ENCODE measurements at places on chromosomes 12 and 14.

DNA sequence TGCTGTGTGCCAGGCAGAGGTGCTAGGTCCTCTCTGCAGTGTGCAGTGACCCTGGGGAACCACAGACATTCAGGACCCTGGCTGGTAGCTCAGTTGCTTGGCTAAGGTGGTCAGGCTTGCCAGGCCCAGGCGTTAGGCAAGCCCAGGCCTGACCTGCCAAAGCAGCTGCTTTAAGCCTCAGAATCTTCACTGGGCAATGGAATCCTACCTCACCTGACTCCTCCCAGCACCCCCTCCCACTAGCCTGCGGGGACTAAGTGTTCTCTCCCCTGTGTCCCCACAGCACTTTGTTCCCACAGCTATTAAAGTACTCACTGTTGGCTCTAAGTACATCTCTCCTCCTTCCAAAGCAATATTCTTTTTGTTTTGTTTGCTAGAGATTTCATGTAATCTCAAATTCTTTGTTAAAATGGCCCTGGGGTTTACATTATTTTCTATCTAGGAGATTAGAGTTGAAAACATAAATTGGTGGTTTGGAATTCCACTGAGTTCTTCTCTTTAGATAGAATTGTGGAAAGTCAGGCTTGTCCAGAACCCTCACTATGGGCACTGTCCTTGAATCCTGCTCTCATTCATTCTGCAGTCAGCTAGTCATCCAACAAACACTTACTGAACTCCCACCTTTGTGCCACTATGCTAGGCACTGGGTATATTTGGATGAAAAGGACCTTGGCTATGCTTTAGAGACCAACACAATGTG is 44.4 kb downstream of the DGLUCY start:
- no peak for DNase-seq

DNA sequence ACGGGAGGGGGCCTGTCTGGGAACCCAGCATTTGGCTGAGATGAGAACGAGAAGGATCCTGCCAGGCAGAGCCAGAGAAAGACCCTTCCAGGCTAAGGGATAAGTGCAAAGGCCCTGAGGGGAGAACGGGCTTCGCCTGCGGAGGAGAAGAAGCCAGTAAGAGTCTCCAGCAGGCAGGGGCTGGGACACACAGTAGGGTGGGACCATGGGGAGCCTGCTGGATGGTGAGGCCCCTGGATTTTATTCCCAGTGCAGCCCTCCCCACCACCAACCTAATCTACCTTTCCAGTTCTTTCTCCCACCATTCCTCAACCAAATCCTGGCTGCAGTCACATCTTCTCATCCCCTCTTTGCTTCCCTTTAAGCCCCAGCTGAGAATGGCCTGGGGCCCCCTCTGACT is 12.6 kb downstream of the RAPGEF3 start:
- no peak for DNase-seq

GRCh38 chr14:104521816-104522745 is 57.5 kb upstream of the C14orf180 start:
- DNase-seq: no peak

DNA sequence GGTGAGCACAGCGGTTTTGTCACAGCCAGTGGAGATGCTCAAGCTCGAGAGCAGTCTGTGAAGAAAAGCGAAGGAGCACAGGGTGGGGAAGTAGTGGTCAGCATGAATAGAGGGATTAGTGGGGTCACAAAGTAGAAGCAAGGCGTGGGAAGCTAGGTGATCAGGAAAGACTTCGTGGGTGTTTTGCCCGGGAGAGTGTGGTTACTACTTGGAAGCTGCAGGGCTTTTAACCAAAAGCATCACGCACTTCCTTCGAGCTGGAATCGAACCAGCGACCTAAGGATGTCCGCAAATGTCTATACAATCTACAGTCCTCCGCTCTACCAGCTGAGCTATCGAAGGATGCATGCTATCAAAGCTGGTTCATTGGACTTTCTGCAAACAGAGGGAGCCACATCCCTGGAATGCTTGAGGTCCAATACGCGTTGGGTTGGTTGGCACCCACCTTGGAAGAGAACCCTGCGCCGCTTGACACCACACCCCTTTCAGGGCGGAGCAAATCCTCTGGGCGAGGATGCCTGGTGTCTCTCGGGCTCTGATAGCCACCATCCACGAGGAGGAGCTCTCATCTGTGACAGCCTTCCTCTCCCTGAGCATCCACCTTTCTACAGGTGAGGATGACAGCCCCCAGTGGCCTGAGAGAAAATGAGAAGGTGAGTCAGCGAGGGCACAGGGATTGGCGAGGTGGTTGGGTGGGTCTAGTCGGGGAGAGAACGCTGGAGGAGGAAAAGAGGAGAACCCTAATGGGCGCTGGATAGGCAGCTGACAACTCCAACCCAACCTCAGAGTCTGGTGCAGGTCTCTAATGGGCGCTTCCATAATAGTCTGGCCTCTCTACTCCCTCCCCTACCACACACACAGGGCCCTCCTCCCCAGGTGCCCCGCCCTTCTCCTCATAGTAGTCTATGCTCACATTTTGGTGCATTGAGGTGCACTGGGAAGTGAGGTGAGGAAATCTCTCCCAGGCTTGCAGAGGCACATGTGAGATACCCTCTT is 16.0 kb upstream of the OR6S1 start:
- DNase-seq: no peak

DNA sequence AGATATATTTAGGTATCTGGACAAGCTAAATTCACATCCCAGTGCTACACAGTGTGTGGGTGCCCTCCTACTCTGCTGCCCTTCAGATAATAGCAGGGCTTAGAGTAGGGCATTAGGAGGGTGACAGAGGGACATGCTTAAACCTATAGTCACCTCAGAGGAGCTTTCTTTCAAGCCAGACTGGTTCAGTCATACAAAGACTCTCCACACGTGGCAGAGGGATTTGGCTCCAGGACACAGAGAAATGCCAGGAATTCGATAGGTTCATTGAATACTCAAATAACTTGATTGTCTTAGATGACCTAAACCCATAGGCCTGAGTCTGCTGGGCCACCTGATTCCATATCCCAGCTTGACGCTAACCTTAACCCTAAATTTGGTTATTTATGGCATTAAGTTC is 163.5 kb downstream of the TPH2 start:
- DNase-seq: no peak

DNA sequence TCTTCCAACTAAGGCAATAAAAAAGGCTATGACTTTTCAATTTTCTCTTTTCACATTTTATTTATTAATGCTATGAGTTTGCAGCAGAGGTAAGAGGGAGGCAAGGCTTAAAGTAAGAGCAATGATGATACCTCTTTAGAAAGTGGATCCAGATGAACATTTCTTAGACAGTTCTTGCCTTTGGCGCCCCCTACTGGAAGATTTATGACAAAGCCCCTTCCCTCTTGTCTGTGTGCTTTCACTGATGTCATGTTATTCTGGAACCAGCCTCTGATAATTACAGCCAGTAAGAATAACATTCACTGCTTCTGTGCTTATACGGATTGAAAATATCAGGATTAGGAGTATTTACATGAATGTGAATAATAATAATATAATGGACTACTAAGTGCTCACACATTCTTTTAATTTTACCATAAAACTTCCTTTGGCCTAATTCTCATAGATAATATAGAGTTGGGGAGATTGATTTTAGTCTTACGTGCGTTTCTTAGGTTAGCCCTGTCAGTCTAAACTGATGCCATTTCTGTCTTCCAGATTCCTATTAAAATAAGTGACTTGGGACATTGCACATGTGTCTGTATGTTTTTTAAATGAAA is 1929.9 kb upstream of the SEL1L start:
- no peak for DNase-seq

DNA sequence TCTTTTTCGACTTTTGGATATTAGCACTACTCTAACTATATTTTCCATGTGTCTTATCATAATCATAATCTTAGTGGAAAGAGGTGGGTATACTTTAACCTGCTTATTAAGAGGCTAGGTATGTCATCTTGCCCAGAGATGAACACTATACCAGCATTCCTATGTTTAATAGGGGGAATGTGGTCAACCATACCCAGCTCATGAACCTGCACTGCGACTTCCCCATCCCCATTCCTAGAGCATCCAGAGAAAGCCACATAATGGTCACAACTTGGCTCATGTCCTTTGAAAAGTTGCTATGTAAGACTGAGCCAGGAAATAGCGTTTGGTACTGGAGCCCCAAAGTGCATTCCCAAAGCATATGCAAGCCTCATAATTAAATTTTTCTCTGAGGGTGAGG is 55.2 kb downstream of the TMCC3 start:
- no peak for DNase-seq

DNA sequence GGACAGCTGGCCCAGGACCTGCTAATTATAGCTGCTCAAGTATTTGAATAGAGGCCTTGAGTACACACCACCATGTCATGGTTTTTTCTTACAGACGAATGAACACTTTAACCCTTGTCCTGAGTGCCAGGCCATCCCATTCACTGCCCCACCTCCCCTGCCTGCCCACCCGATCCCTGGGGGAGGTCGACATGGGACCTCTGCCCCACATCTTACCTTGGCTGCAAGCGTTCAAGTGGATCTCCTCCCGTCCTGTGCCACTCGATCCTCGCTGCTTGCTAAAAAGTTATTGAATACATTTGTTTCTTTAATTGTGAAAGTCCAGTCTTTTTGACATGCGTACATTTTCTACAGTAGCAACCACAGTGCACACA is 10.3 kb downstream of the RTL1 start:
- DNase-seq: no peak

DNA sequence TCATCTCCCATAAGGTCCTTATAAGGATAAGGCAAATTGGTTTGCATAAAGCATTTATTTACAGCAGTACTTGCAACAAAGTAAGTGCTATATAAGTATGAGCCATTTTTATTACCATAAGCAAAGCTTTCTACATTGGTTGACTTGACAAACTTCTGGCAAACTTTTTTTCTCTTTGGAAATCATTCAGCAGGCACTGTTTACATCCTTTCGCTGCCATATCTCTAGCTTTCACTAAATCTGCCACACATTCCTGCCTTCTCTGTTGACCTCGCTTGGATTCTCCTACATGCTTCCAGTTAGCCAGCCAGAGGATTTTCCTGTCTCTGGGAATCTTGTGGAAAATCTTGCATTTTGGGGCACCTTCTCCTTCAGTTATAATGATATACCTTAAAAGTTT is 21.8 kb upstream of the HDAC7 start:
- DNase-seq: no peak

- DNase-seq: no peak
These were observed 1.5 kb downstream of the GSTZ1 start for GRCh38 chr14:77322250-77322902.

DNA sequence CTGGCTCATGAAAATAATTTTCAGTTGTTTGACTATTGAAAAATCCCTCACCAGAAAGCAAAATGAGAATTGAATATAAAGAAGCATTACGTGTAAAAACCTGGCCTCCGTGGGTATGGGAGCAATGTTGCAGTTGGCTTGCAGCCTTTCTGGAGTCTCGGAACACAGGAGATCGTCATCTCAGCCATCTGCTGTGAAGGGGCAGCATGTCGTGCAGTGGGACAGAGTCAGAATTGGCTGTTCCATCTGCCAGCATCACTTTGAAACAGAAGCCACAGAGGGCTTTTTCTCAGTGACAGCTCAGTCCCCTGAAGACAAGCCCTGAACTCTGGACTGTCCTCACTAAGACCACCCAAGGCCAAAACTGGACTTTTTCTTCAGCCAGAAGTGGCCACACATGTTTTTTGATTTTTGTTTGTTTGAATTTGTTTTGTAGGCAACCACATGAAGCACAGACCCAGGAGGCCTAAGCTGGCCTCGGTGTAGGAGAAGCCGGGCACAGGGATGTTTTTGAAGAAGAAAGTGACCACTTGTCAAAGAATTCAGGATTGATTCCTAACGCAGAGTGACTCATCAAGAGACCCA is 170.8 kb upstream of the DYRK2 start:
- no peak for DNase-seq

DNA sequence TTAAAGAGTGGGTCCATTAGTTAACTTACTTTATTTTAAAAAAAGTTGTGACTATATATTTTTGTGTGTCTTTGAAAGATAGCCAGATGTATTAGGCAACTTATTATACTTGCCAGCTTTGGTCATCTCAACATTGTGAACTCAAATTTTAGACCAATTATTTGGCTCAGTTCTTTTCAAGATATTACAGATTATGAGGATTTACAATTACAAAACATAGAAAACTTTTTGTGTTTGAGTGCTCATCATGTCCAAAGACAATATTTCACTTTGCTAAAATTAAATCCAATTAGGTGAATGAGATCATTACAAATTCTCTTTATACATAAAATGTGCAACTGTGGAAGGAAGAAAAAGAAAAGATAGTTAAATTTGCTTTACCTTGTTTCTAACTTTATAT is 18.3 kb upstream of the PDE3A start:
- DNase-seq: no peak

DNA sequence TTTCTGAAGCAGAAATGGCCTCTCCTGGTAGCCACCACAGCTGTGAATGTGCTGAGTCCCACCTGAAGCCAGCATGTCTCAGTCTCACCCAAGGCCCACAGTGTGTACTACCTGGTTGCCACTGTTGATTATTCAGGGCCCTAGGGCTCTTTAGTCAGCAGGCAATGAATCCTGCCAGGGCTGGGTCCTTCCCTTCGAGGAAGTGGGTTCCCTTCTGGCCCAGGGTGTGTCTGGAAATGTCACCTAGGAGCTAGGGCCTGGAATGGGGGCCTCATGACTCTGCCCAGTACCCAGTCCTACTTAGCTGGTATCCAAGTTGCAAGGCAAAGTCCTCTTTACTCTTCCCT is 207.4 kb downstream of the SYNE2 start:
- no peak for DNase-seq

- no peak for DNase-seq
These were observed 75.1 kb downstream of the NRXN3 start for GRCh38 chr14:78245238-78245637.

- DNase-seq: no peak
These were observed 27.8 kb upstream of the BDKRB2 start for GRCh38 chr14:96176811-96177211.

DNA sequence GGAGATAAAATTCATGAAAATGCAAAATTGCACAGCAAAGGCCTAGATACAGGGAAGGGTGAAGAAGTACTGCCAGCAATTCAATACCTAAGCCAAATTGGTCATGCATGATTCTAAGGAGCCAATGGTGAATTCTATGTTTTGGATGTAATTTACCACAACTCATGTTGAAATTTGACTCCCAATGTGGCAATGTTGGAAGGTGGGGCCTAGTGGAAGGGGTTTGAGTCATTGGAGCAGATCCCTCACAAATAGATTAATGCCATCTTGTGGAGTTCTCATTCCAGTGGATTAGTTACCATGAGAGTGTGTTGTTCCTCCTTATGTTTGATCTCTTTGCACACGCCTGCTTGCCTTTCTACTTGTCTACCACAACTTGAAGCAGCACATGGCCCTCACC is 194.0 kb upstream of the ALG10 start:
- DNase-seq: no peak

GRCh38 chr12:11967376-11968047 is 103.2 kb upstream of the BCL2L14 start:
- no peak for DNase-seq

All from activated B cell treated with CpG ODN at 0.5 μM for 24 hours (primary cell).